ENCODE measurements at places on chromosomes 1 and 21.

DNA sequence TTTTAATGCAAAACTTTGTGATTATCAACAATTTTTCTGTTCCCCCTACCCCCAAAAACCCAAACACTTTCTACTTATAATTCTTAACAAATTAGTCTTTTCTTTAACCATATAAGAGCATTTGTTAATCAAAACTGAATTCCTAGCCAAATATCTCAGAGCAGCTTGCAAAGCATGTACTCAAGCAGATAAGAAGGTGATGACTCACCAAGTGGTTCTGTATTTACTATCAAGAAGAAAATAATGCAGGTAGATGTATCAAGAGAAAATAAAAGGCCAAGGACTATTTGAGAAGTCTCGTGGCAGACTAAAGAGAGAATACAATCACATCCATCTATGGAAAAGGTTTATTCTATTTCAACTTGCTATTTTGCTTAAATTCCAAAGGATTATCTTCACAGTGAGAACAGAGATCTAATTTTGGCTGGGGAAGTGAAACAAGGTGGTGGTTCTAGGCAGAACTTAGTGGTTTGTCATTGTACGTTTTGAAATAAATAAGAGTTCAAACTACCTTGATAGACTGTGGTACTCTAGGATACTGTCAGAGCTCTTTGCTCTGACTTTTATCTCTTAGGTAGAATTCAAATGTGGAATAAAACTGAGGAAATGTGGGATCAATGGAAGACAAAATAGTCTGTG lies 94.7 kb upstream of the NRIP1 start:
- DNase-seq, result no peak

DNA sequence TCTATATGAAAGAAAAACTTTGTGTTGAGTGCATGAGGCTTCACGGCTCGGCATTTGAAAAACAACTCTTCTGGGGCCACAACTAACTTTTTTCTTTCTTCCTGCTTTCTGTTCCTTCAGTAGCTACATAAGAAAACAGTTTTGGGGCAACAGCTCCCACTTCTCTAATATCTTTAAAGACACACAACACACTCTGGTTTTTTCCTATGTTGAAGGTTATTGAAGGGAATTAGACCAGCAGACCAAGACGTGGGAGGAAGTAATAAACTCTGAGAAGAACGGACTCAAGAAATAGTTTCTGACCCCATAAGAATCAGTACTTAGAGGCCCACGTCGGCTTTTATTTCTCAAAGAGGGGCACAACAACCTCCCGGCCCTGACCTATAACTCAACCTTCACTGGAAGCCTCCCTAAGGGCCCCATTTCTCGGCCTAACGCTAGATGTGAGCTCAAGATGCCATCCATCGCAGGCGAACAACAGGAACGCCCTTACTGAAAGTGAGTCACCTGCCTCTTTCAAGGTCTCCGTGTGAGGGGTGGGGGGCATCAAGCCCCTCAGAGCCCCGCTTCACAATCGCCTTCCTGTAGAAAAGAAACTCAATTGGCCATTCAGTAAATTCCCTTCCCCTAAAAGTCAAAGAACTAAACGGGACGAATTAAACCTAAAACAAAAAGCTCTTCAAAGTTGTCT lies 844 bp downstream of the ZMYM6 start:
- DNase-seq, result no peak

DNA sequence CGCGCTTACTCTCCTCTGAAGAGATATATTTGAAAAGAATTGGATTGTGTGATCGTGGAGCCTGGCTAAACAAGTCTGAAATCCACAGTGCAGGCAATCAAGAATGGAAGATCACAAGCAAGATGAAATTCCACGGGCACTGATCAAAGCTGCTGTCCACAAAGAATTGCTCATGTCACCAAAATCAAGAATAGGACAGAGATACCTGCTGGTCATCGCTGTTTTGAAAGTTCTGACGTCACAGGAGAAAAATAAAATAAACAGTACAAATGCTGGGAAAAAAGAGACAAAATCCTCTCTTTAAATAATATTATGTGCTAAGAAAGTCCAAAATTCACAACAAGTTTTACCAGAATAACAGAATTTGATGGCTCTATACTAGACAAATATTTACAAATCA lies 12.0 kb upstream of the DESI2 start:
- no peak for DNase-seq

- no peak for DNase-seq
These were observed 8.4 kb downstream of the PPP2R5A start for GRCh38 chr1:212293579-212293978.

DNA sequence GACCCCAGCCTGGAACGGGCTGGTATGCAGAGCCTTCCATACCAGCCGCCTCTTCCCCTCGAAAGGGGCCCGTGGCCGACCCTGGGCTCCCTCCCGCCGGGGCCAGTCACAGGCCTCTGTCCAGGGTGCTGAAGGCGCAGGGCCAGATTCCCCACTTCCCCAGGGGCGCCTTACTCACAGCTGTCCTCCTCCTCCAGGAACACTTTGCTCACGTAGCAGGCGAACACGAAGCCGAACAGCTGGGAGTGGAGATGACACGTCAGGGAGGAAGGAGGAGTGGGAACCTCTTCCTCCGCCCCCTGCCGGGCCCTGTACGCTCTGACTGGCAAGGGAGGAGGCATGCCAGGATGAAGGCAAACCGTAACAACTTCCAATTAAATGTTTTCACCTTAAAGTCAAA lies 57.3 kb downstream of the NKAIN1 start:
- DNase-seq, result peak; percentile 64

DNA sequence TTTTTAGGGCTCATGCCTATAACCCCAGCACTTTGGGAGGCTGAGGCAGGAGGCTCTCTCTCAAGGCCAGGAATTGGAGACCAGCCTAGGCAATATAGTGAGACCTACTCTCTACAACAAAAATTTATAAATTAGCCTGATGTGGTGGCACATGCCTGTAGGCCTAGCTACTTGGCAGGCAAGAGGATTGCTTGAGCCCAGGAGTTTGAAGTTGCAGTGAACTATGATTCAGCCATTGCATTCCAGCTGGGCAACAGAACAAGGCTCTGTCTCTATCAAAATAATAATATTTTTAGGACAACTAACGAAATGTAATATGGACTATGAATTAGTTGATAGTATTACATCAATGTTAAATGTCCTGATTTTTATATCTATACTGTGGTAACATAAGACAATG lies 68.8 kb upstream of the ARID1A start:
- DNase-seq, result no peak

DNA sequence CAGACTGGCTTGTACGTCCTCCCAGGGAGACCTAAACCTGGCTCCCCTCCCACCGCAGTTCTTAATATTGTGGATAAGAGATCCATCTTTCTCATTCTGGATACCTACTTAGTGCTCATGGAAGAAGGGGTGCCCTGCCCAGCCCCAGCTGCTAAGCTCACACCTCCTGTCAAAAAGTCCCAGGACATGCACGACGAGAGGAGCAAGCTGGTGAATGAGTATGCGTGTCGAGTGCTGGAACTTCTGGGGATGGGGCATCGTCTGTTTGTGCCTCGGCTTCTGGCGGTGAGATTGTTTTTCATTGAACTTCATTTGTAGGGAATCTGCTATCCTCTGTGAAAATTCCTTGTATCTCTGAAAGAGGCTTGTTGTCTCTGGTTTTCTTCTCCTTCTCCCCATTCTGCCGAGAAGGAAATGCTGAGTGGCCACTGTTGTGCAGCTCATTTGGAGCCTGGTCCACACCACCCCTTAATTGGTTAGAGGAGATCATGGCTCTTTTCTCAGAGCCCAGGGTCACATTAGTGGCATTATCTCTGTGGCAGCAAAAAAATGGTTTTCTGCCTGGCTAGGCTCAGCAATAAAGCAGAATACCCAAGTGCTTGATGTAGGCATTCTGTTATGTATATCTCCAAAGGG lies 199.4 kb upstream of the CACYBP start:
- DNase-seq, result no peak

DNA sequence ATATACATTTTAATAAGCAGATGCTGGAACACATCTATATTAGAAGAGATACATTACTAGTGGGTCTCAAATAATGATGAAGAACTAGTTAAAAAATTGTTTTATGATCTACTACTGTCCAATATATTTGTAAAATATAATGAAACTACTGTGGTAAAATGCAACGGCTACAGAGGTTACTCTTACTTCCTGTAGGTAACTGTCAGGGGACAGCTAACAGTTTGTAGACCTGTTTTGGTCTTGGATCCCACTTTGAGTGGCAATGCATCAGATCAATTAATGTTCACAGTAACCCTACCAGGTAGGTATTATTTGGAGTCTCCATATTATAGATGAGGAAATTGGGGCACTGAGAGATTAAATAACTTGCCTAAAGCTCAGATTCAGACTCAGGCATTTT lies 26.7 kb upstream of the MYSM1 start:
- no peak for DNase-seq

GRCh38 chr1:155591770-155592169 lies 18.2 kb upstream of the MSTO1 start:
- DNase-seq, result peak; percentile 92

GRCh38 chr21:39552856-39553255 lies 59.9 kb upstream of the B3GALT5 start:
- no peak for DNase-seq

DNA sequence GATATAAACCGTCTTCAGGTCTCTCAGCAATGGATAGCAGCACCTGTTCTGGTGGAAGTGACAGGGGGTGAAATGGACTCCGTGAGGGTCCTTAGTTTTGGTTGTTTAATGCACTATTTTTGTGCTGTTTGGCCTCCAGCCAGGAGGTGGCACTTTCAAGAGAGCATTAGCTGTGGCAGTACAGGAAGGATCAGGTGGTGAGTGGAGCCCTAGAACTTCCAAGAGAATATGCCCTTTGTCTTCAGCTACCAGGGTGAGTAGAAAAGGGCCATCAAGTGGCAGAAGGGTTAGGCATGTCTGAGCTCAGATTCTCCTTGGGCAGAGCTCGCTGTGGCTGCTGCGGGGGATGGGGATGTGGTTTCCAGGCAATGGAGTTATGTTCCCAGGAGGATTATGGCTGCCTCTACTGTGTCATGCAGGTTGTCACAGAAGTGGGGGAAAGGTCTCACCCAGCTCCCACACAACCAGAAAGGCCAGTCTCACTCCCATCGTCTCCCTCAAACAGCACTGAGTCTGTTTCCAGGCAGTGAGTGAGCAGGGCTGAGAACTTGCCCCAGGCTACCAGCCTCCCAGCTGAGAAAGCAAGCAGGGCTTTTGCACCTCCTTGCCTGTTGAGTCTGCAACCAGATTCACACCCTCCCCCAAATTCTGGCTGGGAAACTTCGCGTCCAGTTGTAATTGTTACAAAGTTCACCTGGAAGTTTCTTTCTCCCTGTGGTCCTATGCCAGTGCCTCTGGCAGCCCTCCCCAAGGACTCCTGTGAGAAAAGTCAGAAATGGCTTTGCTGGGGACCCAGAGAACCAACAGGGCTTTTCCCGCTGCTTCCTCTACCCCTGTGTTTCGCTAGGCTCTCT lies 39.1 kb upstream of the TTLL7 start:
- DNase-seq, result no peak

GRCh38 chr1:152869808-152870419 lies 8.2 kb upstream of the SMCP start:
- DNase-seq, result peak; percentile 51

GRCh38 chr1:64302971-64303370 lies 99.5 kb downstream of the UBE2U start:
- DNase-seq, result no peak

DNA sequence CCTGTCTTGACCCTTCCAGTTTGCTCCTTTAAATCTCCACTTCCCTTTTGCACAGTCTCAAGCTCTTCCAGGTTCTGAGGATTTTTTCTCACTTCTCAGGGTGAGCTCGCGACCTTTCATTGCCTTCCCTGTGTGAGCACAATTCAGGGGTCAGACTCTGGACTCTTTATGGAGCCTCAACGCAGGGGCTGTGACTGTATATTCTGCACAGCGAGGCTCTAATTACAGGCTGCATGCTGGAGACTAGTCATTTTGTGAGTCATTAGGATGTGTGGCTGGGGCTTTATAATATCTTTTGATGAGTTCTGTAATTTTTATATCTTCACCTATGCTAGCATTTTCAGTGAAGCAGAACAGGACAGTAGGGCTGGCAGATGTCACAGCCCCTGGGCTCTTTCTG lies 270.7 kb downstream of the KAZN start:
- DNase-seq, result no peak

- DNase-seq, result no peak
These were observed 242.5 kb downstream of the RHOU start for GRCh38 chr1:228977741-228978140.

DNA sequence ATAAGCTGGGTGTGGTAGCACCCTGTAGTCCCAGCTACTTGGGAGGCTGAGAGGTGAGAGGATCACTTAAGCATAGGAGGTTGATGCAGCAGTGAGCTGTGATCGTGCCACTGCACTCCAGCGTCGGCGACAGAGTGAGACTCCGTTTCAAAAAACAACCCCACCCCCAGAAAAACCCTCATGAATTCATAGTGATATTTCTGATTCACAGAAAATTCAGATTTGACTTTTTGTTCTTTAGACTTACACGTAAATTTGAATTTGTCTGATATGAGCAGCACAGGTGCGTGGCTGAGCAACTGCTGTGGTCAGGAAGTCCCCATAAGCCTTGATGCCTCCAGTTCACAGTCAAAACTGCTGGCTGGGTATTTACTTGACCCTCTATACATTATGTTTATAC lies 10.0 kb upstream of the MORC3 start:
- no peak for DNase-seq

DNA sequence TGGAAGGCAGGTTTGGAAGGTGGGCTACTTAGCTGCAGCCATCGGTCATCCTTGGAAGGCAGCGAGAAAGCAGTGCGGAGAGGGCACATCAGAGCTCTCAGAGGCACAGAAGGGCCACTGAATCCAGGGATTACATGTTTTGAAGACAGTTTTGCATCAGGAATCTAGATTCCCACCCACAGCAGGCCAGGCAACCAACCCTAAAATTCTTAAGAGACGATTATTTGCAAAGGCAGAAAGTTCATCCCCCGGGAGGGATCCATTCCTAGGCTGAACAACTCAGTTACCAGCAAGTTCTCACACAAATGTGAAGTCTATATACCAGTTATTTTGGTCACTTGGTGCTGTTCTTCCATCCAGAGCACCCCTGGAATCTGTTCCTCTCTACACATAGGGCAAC lies 457.3 kb upstream of the VAMP3 start:
- no peak for DNase-seq

GRCh38 chr1:152224093-152224492 lies at the start of gene HRNR:
Gene HRNR (minus strand): TSS chr1:152224193. CDS start chr1:152223253, 940 bp downstream.
- DNase-seq, result no peak

- DNase-seq, result no peak
These were observed 196.5 kb upstream of the POU3F1 start for GRCh38 chr1:38243106-38243505.

GRCh38 chr1:218401441-218401997 lies 56.4 kb downstream of the TGFB2 start:
- DNase-seq, result no peak

DNA sequence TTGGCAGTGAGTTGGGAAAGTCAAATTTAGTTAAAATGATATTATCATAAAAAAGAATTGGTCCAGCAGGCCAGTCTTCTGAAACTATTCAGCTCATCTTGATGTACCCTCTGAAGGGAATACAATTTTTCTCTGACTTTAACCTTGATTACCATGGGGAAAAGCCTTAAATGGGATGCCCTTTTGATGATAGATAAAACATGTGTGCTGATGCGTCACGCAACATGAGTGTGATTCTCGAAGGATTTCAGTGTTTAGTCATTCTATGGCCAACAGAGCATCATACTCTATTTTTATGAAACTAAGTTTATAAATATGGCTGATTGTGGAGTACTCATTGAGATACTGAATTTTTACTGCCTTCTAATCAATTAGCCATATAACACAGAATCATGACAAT lies 171.5 kb downstream of the ZNF281 start:
- DNase-seq, result no peak

Measured in SHP77 treated with DMSO at 0.1 percent for 48 hours (cell line).